Tongue (tissue), 3 donors: ENCODE measurements at places on chromosomes 16 and 17.

- no peak for DNase-seq
These were observed 76.0 kb downstream of the CMIP start for GRCh38 chr16:81520560-81521135.

DNA sequence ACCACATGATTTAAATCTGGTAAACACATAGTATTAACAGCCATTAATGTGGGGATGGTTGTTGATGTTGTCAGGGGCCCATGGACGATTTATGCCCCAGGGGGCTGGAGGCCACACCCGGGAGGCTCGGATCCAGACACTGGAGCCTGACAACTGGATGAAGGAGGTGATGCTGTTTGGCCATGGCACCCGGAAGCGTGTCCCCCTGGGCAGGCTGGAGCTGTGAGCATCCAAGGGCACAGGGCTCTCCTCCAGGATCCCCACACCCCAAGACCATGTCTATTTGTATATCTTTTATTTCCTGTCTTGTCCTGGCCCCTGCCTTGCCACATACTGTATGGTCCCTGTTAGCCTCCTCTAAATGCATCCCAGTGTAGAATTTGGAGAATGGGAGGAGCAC is 4.6 kb downstream of the RSAD1 start:
- no peak for DNase-seq

GRCh38 chr16:70250748-70251628 is 752 bp downstream of the EXOSC6 start:
- DNase-seq, result peak; percentile 40

GRCh38 chr17:31596382-31597323 is 205.2 kb downstream of the RAB11FIP4 start:
- peak; percentile 58 for DNase-seq

DNA sequence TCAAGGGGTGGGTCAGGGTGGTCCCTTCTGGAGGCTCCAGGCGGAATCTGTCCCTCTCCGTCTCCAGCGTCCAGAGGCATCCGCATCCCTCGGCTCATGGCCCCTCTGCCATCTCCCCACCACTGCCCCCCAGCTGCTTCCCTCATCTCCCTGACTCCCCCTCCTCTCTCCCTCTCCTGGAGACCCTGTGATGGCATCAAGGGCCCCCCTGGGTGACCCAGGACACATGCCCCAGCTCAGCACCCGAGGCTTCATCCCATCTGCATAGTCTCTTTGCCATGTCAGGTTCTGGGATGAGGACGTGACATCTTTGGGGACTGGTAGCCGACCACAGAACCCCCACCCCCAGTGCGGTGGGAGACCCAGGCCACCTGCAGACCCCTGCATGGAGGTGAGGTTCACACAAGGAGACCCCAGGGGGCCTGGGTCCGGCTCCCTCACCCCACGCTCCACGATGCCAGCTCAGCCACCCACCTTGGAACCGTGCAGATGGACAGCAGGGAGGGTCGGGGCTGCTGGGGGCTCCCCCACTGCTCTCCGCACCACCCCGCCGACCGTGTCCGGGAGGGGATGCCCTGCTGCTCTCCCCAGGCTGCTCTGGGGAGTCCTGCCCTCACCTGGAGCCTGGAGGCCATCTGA is 3.8 kb downstream of the SECTM1 start:
- no peak for DNase-seq

DNA sequence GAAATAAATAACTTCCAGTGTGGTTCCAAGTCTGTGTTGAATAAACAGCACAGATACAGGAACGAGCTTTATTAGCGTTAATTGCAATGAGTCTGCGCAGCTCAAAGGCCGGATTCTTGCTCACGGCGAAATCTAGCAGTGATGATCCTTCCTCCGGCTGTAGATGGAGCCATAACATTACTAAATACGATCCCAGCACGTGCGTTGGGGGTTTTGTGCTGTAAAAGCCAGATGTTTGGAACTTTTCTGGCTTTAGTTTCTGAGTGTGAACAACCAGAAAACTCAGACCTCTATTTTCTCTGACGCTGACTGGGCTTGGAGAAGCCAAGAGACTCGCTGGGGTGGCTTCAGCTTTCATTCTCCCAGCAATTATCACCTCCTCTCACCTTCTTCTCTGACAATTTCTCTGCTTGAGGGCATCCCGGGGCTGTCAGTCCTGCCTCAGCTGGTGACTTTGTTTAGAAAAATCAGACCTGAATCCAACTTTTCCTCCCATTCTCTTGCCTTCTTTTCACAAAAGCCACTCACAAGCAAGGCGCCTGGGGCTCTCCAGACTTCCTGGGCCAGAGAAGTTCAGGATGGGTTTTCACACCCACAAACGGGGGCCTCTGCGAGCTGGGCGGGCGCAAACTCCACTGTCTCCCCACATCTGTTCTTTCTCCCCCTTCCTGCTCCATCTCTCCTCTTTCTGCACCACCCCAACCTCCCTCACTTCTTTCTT is 47.1 kb upstream of the AKTIP start:
- DNase-seq, result peak; percentile 94

DNA sequence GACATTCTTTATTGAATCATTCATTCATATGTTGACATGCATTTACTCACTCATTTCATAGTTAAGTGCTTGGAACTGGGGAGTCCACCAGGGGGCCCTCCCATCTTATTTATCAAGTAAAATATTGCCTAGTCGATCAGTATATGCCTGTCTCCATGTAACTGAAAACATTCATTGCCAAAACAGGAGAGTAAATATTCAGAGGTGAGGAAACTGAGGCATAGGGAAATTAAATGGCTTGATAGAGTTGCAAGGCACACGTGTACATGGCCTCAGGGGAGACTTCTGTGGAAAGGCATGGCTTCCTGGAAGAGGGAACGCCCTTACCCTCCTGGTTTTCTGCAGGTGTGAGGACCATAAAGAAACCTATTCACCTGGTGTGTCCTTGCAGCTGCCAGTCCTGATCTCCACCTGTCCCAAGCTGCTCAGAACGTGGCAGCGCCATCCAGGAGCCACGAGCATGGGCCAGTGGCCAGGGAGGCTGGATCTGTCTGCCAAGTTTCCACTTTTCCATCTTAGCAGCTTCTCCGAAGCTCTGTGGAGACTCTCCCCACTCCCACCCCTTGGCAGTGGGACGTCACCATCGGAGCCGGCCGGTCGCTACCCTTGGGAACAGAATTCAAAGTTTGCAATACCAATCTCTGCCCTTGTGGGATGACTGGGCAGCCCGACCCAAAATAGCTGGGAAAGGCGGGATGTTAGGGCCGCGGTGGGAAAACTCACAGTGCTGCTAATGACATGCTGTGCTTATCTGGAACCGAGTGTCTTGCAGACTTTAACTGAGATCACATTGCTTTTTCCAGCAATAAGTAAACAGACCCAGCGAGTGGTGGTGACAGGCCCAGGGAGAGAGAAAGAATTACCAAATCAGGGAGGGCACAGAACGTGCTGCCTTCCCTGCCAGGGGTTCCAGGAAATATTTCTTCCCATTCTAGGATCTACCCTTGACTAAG is 4.1 kb upstream of the C1QTNF1 start:
- peak; percentile 79 for DNase-seq

- no peak for DNase-seq
These were observed 25.6 kb upstream of the NDRG4 start for GRCh38 chr16:58474296-58474695.

DNA sequence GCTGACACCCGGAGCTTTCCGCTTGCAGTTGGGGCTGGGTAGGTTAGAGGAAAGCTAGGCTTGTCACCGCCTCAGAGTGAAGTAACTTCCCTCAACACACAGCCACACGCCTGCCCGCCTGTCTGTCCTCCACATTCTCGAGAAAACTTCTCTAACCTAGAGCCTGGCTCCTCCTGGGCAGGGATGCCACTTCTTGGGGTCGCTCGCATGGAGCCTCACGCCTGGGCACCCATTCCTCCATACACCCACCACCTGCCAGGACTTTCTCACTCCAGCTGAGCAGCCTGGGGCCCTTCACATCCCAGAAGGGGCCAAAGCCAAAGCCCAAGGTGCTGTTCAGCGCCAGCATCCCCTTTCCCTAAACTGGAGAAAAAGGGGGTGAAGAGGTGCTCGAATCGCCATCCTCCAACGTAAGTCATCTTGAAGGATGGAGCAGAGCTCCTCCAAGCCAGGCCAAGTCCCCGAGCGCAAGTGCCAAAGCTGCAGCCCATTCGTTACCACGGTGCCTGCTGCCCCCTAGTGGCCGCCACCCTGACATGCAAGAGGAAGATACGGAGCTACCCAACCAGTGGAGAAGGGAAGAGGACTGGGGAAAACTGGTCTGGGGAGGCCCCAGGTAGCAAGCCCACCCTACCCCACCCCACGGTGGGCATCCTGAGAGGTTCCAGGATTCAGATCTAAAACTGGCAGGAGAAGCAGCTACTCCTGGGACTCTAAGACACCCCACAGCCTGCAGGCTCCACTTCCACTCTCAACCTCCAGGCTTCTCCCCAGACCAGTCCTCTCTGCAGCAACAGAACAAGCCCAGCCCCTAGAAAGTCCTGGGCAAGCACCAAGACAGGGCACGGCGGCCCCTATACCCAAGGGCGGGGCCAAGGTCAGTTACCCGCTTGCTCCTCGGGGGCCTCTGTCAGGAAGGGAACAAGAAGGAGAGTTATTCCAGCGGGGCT is 63.1 kb downstream of the MYO18A start:
- peak; percentile 80 for DNase-seq

GRCh38 chr17:69093279-69093789 is 32.6 kb upstream of the ABCA9 start:
- peak; percentile 7 for DNase-seq

DNA sequence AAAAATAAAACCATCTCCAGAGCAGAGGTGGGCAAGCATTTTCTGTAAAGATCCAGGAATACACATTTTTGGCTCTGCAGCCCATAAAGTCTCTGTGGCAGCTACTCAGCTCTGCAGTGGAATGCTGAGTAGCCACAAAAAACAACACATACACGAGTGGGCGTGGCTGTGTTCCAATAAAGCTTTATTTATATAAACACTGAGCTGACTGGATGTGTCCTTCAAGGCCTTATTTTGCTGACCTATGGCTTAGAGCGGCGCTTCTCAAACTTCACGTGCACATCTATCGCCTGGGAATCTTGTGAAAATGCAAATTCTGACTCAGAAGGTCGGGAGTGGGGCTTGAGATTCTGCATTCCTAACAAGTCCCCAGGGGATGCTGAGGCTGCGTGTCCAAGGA is 39.7 kb downstream of the XYLT1 start:
- DNase-seq, result no peak

DNA sequence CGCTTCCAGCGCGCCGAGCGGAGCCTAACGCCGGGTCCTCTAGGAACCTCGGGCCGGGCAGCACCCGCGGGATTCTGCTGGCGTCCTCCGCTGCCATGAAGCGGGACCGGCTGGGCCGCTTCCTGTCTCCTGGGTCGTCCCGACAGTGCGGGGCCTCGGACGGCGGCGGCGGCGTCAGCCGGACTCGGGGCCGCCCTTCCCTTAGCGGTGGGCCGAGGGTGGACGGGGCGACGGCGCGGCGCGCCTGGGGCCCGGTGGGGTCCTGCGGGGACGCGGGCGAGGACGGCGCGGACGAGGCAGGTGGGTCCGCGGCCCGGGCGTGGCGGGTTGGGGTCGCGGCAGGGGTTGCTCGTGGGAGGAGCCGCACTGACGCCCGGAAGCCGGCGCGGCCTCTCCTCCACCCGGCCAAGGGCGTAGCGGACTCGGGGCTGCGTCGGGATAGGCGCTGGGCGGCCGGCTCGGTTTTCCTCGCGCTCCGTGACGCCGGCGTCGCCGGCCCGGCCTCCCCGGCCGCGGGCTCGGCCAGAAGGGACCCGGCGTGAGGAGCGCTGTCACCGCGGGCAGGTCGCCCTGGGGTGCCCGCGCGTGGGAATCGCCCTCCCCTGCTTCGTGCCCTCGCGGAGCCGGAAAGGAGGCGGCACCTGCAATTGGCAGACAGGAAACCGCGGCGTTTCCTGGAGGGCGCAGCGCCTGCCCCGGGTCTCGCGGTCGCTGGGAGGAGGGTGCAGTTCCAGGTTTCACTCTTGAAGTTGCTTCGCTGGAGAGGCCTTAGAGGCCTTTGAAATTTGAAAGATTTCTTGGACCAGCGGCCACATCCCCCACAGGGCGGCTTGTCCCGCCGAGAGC is 432 bp downstream of the ZNF276 start:
- DNase-seq, result peak; percentile 35

GRCh38 chr17:78588258-78589030 is 11.2 kb upstream of the DNAH17 start:
- peak; percentile 27 for DNase-seq

DNA sequence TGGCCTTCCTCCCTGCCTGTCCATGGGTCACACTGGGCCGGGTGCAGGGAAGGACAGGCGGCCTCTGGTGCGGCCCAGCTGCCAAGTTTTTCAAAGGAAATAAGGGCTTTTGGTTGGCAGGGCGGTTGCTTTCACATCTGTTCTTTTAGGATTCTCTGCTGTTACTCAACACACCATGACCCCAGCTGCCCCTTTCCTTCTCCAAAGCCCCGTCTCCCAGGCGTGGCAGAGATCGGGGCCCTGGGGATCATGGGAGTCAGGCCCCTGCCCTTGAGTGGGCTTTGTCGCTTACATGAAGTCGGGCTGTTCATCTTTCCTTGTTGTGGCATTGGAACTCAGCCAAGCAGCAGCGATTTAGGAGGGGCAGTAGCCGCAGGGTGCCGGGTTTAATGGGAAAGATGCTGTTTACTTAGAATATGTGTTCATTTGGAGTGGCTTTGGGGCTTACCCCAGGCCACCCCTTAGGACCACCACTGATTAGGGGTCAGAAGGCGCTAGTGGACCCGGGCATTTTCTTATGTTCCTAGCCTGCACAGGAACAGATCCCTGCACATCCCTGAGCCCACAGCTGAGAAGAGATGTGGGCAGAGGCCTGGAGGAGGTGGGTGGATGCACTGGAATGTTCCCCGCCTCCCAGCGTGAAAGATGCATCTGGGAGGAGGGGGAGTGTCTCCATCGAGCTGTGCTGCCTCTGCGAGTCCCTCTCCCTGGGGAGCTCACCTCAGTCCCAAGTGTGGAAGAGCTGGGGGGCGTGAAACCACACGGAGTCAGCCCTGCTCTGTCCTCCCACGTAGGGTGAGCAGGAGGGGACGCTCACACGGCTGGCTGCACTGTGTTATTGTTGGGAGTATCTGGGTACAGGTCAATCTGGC is 6.8 kb upstream of the ADCY7 start:
- peak; percentile 92 for DNase-seq

- no peak for DNase-seq
These were observed 49.7 kb downstream of the TUBD1 start for GRCh38 chr17:59842901-59843652.

GRCh38 chr16:82146556-82146955 is 23.5 kb downstream of the MPHOSPH6 start:
- no peak for DNase-seq

GRCh38 chr17:40529991-40530390 is 28.6 kb upstream of the TNS4 start:
- DNase-seq, result no peak

GRCh38 chr16:9134739-9135138 is 43.3 kb downstream of the HAPSTR1 start:
- peak; percentile 60 for DNase-seq

- no peak for DNase-seq
These were observed 43.4 kb downstream of the METTL16 start for GRCh38 chr17:2468270-2468669.

- DNase-seq, result no peak
These were observed 206.2 kb downstream of the CCDC182 start for GRCh38 chr17:57538736-57539456.

GRCh38 chr16:81080233-81080632 is 3.2 kb upstream of the C16orf46 start:
- peak; percentile 40 for DNase-seq

GRCh38 chr17:6699997-6700947 is 12.9 kb downstream of the SLC13A5 start:
- DNase-seq, result no peak

GRCh38 chr17:7922845-7923628 is 6.6 kb downstream of the KCNAB3 start:
- peak; percentile 95 for DNase-seq
